ENCODE measurements at places on chromosomes 2 and 18. TPM values are rescaled to one million over a fixed set of nuclear protein-coding genes. Genes with fewer than 3 reads are reported as not detected.

Gene CMPK2
- total RNA-seq, result 4.6 TPM

DNA sequence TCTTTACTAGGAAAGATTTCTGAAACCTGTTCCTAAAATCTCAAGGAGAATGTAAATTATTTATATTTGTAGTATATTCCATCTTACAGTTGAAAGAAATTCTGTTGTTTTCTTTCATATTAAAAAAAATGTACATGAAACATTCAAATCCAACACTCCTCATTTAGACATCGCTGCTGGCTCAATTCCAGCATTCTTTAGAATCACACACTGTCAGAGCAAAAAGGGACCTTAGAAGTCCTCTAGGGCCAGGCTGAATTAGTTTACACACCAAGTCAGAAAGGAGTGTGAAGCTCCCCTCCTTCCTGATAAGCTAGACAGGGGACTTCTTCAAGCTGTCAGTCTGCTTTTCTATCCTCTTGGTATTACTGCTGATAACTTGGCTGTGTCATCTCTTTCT lies 158.6 kb upstream of the LTBP1 start:
- H3K4me1 ChIP-seq, result no peaks in the 10 kb centered on the region
- H3K27me3 ChIP-seq, result no peaks in the 10 kb centered on the region
- H3K27ac ChIP-seq, result no peak overlapping the region
- no peaks in the 10 kb centered on the region for H3K36me3 ChIP-seq
- H3K4me3 ChIP-seq, result no peak overlapping the region

- peaks cover 76% of the 10 kb centered on the region for H3K27me3 ChIP-seq
- no peak for DNase-seq
- no peaks in the 10 kb centered on the region for H3K36me3 ChIP-seq
- H3K4me1 ChIP-seq, result no peaks in the 10 kb centered on the region
These were observed at the start of gene DIPK1C for GRCh38 chr18:74457043-74457724. Gene DIPK1C (minus strand): TSS chr18:74457308. CDS start chr18:74457259, 49 bp downstream.

Gene STPG4
- 0.75 TPM for total RNA-seq

DNA sequence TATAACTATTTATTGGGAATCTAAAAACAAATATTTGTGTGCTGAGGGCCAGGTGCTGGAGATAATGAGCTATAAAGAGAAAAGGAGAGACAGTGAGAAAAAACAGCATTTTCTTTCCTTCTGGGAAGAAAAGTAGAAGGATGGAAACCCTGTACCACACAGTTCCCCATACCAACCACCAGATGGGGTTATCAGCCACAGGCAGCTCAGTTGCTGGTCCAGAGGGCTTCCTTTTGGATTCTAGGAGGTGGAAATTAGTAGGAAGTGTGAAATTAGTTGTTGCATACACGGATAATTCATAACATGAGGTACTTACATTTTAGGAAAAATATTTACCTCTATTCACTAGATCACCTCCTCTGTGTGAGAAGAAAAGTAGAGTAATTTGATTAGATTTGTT lies 237.0 kb upstream of the FOSL2 start:
- DNase-seq, result peak; percentile 42
- no peaks in the 10 kb centered on the region for H3K27me3 ChIP-seq
- no peak overlapping the region for H3K4me3 ChIP-seq
- H3K27ac ChIP-seq, result no peak overlapping the region
- no peaks in the 10 kb centered on the region for H3K4me1 ChIP-seq

Gene NOL4
- 36.7 TPM for total RNA-seq

DNA sequence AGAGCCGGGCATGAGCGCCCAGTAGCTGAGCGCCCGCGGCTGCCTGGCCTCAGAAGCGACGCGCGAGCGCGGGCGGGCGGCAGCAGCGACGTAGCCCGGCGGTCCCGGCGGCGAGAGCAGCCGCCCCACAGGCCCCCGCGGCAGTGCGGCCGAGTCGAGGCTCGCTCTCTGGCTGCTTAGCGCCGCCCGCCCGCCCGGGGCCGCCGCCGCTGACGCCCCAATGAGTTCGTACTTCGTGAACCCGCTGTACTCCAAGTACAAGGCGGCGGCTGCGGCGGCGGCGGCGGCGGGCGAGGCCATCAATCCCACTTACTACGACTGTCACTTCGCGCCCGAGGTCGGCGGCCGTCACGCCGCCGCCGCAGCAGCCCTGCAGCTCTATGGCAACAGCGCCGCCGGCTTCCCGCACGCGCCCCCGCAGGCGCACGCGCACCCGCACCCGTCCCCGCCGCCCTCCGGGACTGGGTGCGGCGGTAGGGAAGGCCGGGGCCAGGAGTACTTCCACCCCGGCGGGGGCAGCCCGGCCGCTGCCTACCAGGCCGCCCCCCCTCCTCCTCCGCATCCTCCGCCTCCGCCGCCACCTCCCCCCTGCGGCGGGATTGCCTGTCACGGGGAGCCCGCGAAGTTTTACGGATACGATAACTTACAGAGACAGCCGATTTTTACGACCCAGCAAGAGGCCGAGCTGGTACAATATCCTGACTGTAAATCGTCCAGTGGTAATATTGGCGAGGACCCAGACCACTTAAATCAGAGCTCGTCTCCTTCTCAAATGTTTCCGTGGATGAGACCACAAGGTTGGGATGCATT lies 847 bp downstream of the HOXD8 start:
- peak; percentile 91 for DNase-seq
- H3K27me3 ChIP-seq, result no peaks in the 10 kb centered on the region
- peaks cover 4% of the 10 kb centered on the region for H3K36me3 ChIP-seq
- H3K4me1 ChIP-seq, result peaks cover 58% of the 10 kb centered on the region
- peak overlapping the region; percentile 98 for H3K27ac ChIP-seq
